HL-60 (cell line): ENCODE measurements at places on chromosomes 3 and 15.

- DNase-seq = no peak
These were observed 75.7 kb upstream of the EPHB3 start for GRCh38 chr3:184485906-184486305.

DNA sequence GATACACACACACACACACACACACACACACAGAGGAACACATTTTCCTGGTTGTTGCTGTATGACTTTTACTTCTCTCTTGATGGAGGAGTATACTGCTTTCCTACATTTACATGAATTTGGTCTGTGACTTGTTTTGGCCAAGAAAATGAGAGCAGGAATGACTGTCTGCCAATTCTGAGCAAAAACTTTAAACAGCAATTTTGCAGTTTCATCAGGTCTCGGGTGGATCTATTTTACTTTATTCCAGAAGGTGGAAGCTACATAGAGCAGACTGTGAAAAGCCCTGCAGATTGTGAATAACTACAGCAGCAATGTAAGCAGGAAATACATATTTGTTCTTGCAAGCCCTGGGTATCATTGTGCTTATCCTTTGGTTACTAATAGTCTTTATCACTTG lies 1350.0 kb upstream of the EPHA6 start:
- no peak for DNase-seq

DNA sequence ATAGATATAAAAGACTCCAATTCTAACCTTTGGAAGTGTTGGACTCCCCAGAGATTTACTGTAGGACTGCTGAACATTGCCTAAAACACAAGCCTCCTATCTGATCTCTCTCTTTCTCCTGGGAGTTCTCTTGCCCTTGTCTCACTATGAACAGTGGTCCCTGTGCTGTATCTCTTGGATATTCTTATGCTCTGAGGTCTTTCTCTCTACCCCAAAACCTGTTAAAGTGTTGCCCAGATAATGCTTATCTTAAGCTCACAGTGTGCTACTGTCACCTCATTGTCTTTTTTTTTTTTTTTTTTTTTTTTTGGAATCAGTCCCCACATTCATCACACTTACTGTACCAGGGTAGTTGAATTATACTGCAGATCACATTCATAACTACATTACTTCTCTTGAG lies 131.0 kb upstream of the CBLB start:
- DNase-seq = no peak

DNA sequence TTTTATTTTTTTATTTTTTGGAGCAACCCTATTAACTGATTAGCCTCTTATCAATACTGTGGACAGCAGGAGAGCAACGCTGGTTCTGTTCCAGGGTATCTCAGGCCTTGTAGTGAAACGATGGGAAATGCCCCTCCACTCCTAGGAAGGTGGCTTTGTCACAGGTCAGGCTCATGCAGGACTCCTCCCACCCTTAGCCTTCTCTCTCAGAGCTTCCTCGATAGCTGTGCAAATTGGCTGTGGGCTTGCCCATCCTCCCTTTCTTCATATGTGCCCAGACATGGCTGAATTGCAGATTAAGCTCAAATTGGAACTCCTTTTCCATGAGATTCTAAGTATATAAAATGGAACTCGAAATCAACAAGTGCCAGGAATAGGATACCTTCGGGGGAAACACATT lies 38.5 kb downstream of the TMEM41A start:
- DNase-seq = no peak

DNA sequence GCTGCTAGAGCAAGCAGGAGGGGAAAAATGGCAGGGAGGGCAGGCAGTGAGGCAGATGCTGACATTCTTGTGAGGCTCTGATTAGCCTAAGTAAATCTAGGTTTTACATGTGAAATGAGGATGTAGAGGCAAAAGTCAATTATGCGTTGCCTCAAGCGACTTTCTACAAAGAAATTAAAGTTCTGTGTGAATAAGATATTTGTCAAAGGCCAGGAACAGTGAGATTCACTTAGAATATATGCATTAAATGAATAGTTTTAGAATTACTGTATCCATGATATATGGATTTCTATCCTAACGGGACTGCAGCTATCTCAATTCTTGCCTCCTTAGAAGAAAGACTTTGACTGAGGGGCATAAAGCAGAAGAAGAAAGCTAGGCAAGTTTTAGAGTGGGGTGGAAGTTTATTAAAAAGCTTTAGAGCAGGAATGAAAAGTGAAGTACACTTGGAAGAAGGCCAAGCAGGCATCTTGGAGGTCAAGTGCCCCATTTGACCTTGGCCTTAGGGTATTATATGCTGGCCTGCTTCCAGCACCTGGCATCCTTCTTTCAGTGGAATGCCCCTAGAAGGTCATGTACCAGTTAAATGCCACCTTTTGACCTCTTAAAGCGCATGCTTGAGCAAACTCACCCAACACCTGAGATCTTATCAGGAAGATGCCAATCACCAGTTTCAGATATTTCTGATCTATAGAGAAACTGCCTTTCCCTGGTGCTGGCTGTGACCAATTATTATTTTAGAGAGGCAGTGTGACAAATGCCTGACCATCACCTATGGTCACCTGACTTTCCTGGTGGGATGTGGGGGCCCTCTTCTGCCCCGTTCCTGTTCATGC lies 38.2 kb downstream of the OSTN start:
- DNase-seq = no peak

DNA sequence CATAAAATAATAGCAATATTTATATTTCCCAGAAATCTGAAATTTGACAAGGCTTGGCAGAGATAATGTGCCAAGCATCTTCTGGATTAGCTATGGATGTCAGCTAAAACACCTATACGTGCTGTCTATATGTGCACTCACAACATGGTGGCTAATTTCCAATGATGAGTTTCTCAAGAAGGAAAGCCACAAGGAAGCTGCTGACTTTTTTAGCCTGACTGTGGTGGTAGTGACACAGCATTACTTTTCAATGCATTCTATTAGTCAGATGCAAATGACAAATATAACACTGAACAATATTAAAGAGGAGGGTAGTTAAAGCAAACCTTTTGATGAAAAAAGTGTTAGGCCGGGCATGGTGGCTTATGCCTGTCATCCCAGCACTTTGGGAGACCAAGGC lies 101.7 kb upstream of the CCDC54 start:
- DNase-seq = no peak

DNA sequence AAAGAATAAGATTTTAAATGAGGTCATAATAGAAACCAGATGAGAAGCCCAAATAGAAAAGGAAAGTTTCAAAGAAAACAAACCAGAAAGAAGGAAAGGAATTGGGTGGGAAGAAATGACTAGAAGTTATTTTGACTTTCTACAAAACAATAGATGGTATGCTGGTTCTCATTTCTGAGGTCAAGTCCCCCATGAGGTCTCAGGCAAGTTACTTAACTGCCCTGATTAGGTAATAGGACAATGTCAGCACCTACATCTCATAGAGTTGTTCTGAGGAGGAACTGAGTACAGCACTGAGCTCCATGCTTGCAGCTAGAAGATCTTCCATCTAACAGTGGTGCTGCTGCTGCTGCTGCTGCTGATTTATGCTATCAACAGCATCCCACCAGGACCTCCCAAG lies 185.9 kb downstream of the ERC2 start:
- no peak for DNase-seq

DNA sequence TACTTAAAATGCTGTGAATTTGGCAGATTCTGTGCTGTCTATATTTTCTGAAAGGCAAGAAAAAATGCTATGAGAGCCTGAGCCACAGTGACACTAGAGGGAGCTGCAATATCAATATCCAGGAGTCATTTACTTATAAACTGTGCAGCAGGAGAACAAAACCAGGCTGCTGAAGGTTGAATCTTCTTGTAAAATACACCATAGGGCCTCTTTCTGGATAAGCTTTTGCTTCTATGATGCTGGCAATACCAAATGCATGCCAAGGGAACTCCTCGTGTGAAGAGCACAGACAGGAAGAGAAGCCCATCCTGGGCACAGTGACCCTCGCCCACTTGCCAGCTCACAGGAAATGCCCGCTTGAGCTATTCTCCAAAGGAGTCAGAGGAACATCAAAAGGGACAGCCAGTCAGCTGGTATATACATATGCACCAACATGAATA lies 48.0 kb upstream of the TSPAN3 start:
- DNase-seq = peak; percentile 58

- no peak for DNase-seq
These were observed 13.1 kb upstream of the ETV5 start for GRCh38 chr3:186121968-186122367.

- DNase-seq = no peak
These were observed 7.4 kb upstream of the ANO10 start for GRCh38 chr3:43629257-43629656.

DNA sequence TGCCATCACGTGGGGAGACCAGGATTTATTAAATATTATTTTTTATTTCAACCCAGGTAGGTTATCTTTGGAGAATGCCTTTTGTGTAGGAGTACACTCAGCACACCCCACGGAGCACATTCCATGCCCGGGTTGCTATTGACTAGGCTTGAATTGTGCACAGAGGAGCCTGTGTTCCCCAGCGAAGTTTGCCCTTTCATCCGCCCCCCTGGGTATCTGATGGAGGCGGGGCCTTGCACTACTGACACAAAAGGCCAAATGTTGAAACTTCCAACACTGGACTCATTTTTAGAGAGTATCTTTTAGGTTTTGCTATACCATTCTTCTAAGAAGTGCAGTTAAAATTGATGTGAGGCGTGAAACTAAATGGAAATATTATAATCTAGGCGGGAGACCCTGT lies 39.3 kb upstream of the PPP4R2 start:
- no peak for DNase-seq

DNA sequence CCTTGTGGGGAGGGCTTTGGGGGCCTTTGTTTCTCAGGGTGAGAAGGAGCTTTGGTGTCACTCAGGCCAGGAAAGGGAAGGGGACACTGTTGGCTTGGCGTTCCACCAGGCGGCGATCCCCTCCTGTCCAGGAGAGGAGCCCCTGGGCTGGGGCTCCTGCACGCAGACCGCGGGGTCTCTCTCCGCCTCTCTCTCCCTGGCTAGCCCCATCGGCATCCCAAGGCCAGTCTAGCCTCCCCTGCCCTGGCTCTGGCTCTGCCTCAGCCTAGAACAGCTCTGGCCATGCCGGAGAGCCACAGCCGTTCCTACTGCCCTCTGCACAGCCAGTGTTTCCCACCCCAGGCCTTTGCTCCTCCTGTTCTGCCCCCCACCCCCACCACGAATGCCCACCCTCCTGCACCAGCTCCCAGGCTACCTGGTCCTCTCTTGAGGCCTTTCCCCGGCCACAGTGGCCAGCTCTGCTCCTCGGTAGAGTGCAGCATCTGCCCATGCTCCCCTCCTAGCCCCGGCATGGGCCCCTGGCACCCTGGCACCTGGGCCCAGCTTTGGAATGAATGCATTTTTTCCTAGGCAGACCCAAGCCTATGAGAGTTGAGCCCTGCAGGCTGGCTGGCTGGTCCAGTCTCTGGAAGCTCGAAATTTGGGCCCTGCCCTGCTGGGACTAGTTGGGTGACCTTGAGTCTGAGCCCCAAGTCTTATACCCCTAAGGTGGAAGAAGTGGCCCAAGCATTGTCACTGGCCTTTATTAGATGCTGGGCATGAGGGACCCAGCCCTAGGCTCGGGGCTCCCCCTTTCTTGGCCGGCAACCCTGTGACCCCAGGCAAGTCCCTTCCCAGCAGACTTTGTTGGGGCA lies 2.4 kb downstream of the PLXNA1 start:
- DNase-seq = no peak

DNA sequence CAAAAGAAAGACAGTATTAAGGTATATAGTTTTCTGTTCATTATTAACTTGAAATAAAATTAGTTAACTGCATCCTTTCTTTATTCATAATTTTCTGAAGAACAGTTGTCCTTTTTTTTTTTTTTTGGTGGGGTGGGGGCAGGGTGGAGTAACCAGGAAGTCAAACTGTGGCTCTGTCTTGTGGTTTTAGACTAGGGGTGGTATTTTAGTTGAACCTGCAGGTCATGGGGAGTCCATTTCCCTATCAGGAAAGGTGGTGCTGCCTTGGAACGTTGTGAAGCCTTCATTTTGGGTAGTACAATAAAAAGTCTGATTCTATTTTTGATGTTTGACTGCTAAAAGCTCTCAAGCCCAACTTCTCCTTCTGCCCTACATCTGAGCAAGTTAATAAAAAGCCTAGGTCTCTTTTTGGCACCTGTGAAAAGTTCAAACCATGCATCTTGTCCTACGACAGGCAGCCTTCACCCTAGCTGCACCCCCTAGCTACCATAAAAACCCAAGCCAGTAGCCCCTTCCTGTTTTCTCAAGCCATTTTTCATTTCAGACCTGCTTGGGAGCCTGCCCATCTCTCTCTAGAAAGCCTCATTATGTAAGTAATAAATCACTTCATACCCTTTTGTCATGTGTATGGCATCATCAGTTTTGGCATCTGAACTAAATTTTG lies 31.2 kb upstream of the RIOX2 start:
- DNase-seq = no peak

GRCh38 chr3:149489060-149489690 lies 14.7 kb downstream of the TM4SF4 start:
- no peak for DNase-seq

GRCh38 chr3:139751789-139752188 lies 74.0 kb upstream of the NMNAT3 start:
- DNase-seq = no peak

DNA sequence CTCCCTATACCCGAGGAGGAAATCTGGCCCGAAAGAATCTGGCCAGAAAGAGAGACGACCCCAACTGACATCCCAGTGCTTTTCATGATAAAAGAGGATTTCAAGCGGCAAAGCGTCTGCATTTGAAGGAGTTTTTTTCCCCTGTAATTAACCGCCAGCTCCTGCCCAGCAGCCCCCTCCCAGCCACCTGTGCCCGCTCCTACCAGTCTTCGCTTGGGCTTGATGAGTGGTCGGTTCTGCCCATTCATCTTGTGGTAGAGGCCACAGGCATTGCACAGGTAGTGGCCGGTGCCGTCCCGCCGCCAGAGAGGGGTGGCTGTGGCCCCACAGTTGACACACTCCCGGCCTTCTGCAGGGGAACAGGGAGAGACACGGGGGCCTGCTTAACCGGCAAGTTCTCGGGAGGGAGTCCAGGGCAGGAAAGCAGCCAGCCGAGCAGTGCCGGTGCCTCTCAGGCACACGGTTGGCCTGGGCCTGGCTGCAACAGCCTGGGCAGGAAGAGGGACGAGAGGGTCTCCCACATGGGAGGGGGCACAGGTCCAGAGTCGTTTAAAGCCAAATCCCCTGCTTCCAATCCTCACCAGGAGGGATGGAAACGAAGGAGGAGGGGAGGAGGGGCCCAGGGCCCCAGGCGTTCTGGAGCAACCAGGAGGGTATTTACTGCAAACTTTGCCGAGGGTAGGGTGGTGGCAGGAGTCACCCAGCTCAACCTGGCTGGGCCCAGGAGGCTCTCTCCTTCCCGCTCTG lies 9.2 kb downstream of the GATA2 start:
- no peak for DNase-seq

DNA sequence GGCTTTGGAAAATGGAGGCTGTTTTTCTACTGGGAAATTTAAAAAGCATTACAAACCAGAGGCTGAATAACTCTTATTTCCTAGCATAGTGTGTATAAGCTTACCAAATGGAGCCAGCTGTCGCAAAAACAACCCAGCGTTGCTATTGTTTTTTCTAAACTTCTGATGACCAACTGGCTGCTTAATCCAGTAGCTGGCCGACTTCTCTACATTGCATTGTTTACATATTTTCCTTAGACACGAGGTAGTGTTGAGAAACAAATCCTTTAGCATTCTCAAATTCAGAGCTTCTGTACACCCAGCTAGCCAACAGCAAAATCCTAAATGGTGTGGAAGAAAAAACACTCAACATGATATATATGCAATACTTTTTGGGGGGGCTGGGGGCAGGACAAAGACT lies 161.0 kb upstream of the ADAMTS9 start:
- no peak for DNase-seq
